ENCODE measurements at places on chromosomes 5 and 9.

DNA sequence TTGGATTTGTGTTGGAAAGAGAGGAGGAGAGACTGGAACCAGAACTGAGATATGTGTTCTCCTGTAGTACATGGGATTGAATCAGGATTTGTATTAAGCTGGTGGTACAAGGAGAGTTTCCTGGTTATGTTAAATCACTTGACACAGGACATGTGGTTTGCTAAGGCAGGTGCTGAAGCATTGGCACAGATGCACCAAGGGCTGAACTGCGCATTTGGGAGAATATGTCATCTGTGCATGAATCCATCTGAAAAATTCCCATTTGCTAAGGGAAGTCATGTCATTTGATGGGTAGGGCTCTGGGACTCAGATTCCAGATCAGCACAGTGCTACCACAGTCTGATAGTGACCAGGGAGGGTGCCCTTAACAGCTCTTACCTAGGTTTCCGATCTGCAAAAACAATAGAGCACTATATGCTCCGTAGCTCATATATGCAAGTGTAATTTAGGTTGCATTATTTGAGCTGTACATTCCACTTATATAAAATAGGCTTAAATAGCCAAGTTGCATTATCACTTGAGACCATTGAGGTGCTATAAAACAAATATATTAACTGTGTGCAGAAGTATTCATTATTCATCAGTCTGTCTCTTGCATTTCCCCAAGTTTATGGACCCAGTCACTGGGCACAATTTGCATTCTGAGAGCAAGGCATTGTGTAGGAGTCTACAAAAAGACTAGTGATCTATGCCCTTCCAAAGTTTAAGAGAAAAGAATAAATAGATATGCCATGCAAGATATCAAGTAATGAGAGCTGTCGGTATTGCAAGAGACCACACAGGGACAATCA lies 55.2 kb downstream of the ADAMTS16 start:
- DNase-seq = no peak

DNA sequence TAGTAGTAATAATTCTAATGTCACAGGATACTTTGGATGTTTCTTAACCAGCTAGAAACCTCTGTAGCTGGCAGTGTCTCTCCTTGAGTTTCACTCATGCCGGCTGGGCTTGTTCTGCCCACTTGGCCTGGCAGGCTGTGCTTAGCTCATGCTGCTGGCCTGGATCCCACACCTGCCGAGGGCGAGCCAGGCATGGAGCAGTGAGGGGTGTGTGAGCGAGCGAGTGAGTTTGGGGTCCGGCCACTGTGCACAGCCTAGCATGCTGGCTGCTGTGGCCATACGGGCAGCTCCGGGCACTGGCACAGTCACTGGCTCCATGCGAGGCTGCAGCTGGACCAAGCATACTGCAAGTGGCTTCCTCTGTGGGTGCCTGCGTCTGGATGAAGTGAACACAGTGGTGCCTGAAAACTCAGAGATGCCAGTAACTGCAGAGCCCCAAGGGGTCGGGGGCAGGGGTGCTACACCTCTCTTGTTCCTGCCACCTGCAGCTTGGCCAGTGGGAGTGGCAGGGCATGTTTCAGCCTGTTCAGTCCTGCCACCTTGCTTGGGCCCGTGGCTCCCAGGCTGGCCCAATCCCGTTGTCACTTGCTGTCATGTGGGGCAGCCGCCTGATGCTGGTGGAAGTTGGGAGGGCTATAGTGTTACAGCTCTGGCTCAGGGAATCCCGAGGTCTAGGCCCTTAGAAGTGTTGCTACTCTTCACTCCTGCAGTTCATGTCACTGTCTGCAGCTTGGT lies 9.9 kb downstream of the FSD1L start:
- no peak for DNase-seq

- no peak for DNase-seq
Observed at GRCh38 chr5:155290937-155291336, 277.4 kb downstream of the KIF4B start.

DNA sequence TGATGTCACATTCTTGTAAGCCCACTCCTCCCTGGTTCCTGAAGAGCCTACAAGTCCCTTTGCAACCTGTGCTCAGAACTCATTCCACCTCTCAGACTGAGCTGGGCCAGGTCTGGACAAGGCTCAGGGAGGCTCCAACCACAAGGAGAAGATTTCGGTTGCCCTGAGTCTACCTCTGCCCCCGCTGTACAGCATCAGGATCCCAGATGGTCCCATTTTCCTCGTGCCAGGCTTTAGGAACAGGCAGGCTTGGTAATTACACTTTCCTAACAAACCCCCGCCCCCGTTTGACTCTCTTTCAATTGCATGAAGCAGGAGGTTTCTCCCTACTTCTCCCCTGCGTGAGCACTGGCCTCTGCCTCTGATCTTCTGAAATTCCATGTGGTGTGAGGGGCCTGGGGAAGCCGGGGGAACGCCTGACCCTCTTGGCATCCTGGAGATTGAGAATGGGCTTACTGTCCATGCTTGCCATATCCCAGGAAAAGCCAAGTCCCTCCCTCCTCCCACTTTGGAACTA lies 86.9 kb upstream of the CTNNA1 start:
- DNase-seq = no peak

- DNase-seq = no peak
Observed at GRCh38 chr9:131721076-131721475, 18.8 kb downstream of the RAPGEF1 start.

DNA sequence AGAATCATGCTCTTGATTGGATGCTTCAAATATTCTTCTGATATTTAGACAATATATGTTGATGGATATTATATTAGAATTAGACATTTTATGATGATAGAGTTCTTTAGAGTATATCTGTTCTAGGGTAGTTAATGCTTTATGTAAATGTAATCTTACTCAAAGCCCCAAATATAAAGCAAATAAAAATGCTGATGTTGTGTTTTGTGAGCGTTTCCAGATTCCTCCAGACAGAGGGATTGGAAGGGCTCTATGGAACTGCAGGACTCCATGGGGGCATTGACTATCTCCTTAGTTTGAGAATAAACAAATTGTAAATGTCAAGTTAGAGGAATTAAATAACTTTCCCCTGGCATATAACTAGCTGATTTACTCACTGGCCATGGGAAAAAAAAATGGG lies 184.5 kb downstream of the MRPS30 start:
- no peak for DNase-seq

DNA sequence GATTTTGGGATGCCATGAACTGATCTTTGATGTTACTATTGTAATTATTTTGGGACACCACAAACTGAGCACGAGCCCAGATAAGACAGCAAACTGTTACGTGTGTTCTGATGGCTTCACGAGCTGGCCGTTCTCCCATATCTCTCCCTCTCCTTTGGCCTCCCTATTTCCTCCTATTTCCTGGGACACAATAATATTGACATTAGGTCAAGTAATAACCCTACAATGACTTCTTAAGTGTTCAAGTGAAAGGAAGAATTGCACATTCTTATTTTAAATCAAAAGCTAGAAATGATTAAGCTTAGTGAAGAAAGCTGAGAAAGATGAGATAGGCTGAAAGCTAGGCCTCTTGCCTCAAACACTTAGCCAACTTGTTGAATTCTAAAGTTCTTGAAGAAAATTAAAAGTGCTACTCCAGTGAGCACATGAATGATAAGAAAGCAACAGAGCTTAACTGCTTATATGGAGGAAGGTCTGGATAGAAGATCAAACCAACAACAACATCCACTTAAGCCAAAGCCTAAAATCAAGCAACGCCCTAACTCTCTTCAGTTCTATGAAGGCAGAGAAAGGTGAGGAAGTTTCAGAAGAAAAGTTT lies 247.1 kb downstream of the LRRC70 start:
- no peak for DNase-seq

DNA sequence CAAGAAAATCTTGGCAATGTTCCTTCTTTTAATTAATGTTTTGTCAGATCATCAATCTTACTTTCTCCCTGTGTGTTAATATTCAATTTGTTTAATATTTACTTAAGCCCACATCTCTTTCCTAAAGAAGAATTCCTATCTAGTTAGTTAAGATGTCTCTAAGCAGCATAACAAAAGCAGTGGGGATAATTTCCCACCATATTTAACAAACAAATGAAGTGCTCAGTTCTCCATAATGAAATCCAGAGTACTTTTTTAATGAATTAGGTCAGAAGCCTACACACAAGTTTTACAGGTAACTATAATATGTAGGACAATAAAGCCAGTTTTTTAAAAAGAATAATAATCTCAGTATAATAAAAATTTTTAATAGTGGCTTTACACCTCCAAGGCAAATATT lies 1918.8 kb downstream of the EFNA5 start:
- no peak for DNase-seq

DNA sequence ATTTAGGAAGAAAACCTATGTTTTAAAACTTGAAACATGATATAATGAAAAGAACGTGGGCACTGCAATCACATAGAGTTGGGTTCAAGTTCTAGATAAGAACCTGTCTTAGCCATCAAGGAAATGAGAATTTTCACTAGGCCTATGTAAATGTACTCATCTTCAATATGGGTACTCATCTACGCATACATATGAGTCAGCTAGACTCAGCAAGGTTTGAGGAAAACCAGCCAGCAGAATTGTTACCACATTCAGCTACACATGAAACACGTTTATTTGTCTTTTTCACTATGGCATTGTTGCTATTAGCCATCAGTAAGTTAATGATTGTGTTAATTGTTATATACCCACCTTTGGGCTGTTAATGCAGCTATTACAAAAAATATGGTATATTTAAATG lies 146.3 kb downstream of the CHSY3 start:
- DNase-seq = no peak

DNA sequence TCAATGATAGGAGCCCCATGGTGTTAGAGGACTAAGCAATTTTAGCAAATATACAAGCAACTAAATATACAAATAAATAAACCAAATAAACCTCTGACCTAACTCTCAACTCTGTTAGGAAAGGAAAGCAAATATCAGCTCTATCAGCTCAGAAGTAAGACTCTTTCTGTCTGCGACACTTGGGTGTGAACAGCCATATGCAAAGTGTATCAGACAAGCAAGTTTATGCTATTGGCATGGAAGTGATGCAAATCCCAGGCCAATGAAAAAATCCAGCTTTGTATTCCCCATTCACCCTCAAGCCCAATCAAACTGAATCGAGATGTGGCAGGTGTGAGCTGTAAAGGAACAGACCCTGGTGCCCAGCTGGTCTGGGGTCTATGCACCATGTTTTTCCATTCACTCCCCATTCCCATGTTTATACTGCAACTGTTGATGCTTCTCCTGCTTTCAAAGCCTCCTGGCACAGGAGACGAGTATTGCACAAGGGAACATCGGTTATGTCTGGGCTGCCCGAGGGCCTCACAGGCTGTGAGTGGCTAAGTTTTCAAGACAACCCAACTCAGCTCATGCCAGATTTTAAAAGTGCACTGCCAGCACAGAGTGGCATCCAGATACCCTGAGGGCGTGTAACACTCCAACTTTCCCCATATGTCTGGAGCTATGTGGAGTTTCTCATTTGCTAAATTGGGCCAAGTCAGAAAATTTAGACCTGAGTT lies 73.1 kb downstream of the FEM1C start:
- no peak for DNase-seq

GRCh38 chr9:127506814-127507750 lies 55.8 kb downstream of the LRSAM1 start:
- DNase-seq = no peak

- no peak for DNase-seq
Observed at GRCh38 chr5:102713278-102713677, 41.8 kb upstream of the PAM start.

GRCh38 chr5:75348241-75348640 lies 11.2 kb downstream of the HMGCR start:
- DNase-seq = no peak

DNA sequence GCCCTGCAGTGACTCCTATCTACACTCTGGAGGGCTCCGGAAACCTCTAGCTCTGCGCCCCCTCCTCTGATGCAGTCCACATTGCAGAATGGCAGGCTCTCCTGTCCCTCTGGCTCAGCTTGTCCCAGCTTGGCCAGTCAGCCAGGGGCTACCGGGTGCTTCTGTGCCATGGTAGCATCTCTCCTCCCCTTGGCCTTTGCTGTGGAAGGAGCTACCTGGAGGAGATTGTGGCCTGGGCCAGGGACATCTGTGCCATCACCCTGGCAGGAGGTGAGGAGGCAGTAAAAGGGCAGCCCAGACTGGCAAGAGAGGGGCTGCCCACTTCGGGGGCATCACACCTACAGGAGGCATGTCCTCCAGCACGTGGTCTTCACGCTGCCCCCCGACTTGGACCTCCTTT lies 38.1 kb upstream of the FCN1 start:
- DNase-seq = no peak

- no peak for DNase-seq
Observed at GRCh38 chr5:93331863-93332262, 249.2 kb downstream of the NR2F1-AS1 start.
